ENCODE measurements at places on chromosomes 3 and 15. TPM values are rescaled to one million over a fixed set of nuclear protein-coding genes. Genes with fewer than 3 reads are reported as not detected.
A peak's percentile ranks its signal among the peaks of the same experiment; 100 is the strongest.

Gene AGBL1
- not detected for total RNA-seq

DNA sequence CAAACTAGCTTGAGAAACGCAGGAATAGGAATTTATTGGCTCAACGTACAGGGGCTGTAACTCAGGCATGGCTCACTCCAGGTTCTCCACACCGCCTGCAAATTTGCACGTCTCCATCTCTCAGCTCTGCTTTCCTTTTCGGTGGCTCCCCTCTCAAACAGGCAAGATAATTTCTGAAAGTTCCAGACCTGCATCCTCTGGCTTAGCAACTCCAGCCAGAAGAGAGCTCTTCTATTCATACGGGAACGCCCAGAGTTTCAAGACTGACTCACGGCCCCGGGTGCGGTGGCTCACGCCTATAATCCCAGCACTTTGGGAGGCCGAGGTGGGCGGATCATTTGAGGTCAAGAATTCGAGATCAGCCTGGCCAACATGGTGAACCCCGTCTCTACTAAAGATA, 139.7 kb upstream of the BNIP2 start:
- no peak for DNase-seq

DNA sequence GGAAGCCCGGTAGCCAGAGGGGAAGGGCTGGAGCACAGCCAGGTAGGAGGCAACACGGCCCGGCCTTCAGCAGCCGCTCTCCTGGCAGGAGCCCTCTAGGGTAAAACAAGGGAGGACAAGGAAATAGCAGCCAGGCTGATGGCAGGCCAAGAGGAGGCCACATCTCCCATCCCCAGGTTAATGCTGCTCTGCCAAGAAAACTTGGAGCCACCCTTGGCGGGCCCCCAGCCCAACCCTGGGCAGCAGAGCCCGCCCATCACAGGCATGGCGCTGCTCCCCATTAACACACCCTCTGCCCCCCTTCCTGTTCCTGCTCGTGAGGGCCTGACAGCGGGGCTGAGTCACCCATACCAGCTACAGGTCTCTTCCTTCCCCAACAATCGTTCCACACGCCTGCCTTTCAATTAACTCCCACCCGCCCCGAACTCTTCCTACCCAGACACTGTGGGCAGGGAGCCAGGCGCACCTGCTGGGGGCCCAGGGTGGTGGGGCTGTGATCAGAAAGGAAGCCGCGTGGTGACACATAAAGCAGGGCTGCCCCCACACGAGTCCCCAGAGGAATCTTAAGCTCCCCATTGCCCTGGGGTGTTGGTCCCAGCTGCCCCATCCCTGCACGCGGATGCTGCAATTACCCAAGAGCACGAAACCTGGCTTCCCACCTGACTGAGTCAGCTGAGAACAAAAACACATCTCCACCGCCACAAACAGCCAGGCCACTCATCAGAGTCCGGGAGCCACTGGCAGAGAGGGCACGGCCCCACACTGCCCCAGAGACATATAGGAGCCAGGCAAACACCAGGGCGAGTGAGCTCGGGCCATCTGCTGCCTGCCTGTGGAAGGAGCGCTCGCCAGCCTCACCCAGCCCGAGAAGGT, at the start of gene C15orf62:
Gene C15orf62 (plus strand): TSS at position 707 of the 873 bp plus-strand sequence. CDS start 516 bp downstream, outside the sequence.
- DNase-seq: peak; percentile 88

Gene IQCF5
- not detected for total RNA-seq

- DNase-seq: no peak
Observed at GRCh38 chr15:79678032-79678701, 218.6 kb downstream of the MTHFS start.

DNA sequence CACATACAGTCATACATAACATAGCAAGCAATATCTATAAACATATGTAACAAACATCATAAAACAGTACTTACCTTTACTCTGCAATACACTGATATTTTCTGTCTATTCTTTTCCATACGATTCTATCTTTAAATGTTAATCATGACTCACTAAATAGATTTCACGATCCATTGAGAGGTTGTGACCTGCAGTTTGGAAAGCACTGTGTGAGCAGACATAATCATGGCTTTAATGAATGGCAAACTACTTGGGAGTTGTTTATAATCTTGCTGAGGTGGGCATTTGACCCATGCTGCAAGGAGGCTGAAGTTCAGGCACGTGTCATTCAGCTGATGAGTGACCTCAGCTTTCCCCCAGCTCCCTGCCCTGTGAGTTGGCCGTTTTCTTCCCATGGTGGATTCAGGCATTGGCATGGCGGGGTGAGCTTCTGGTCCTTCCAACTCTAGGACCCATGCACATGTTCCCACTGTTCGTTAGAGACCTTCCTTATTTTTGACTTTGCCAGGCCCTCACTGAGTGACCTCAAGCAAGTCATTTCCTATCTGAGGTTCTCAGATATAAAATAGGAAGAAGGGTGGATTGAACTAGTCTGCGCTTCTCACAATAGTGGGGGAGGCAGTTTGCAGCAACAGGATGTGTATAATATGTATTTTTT, 41.7 kb downstream of the PAQR5 start:
- no peak for DNase-seq

GRCh38 chr15:69305204-69305931, 6.7 kb downstream of the PAQR5 start:
- no peak for DNase-seq

DNA sequence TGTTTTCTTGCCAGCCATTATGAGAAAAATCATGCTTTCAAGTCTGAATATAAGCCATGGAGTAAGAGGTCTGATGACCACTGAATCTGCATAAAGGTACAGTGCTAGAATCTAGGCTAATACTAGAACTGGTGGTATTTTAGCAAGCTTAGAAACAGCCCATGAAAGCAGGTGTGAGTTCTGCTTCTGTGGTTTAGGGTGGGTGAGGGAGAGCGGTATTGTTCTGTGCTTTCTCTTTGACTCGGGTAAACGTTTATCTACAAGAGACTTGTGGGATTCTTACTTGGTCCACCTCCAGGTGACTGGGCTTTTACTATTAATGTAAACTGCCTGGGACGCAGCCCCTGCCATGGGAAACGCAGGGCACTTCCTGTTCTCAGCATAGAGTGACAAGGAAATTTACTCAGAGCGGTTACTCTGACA, 55.2 kb downstream of the PGPEP1L start:
- peak; percentile 70 for DNase-seq

- DNase-seq: no peak
Observed at GRCh38 chr3:135694142-135694541, 271.4 kb upstream of the PPP2R3A start.

GRCh38 chr3:133868758-133869475, 26.8 kb downstream of the RAB6B start:
- DNase-seq: no peak

Gene ISLR
- 49.6 TPM for total RNA-seq
